ENCODE measurements at places on chromosomes 11 and 22. TPM values are rescaled to one million over a fixed set of nuclear protein-coding genes. Genes with fewer than 3 reads are reported as not detected.

DNA sequence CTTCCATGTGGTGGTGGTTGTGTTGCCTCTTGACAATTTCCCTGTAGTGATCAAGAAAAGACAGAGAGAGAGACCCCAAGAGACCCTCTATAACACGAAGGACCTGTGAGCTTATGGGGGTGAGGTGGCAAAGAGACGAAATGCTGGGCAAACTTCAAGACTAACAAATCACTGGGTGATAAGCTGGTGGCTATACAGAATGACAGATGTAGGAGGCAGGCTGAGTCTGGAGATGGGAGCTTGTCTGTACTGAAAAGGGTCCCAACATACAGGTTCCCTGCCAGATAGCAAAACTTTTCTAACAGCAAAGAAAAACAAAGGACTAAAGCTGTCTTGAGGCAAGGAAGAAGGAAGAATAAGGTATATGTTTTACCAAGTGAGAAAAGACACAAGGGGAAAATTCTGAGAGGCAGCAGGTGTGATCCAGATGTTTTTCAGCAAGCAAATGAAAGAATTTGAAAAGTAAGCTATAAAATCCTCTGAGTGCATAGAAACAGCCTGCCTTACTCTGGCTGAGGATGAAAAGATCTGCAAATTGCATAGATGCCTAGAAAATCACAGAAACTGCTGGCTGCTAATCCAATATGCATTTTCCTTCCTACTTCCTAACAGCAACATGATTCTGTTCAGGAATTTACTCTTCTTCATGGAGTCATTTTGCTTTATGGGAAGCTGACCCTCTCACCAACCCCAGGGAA lies 21.9 kb upstream of the LYVE1 start:
- DNase-seq, result no peak

DNA sequence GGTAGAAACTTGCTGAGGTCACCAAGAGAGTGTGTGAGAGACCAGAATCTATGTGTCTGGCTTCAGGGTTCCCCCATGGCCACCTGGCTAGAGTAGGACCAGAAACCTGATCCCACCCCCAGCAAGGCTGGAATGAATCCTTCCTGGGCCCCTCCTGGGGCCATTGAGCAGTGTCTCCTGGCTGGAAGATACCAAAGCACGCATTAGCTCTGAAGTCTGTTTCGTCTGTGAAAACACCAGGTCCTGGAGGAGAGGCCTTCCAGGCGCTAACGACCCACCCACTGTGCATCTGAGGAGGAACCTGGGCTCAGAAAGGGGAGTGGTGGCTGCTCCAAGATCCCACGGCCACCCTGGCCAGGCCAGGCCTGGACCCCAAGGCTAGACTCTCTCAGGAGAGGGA lies 15.5 kb upstream of the TSKU start:
- DNase-seq, result no peak

DNA sequence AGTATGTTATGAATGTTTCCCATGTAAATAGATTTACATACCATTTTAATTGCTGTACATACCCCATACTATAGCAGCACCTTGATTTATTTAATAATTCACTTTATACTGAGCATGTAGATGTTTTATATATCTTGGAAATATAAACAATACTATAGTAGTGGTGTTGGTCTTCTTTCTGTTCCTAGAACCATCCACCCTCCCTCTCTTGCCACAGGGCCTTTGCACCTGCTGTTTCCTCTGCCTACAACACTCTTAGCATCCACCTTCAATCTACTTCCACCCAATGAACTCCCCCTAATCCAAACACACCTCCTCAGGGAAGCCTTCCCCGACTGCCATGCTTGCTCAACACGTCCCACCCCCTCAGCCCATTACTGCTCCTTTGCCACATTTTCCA lies 30.2 kb downstream of the TESMIN start:
- DNase-seq, result no peak

DNA sequence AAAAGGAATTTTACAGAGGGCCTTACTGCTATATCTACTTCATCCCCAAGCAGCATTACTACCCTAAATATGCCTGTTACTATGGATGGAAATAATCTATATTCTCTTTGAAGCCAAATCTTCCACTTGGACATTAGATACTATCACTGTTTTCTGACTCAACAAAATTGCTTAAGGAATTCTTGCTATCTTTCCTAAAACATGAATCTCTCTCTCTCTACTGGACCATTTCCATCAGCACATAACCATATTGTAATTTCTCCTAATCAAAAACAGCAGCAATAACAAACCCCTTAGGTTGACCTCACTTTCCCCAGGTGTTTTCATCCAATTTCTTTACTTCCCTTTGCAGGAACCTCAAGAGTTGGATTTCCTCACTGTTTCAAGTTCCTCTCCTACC lies 67.9 kb upstream of the BLID start:
- no peak for DNase-seq

DNA sequence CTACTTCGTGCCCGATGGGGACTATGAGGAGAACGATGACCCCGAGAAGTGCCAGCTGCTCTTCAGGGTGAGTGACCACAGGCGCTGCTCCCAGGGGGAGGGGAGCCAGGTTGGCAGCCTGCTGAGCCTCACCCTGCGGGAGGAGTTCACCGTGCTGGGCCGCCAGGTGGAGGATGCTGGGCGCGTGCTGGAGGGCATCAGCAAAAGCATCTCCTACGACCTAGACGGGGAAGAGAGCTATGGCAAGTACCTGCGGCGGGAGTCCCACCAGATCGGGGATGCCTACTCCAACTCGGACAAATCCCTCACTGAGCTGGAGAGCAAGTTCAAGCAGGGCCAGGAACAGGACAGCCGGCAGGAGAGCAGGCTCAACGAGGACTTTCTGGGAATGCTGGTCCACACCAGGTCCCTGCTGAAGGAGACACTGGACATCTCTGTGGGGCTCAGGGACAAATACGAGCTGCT lies 751 bp downstream of the FIBIN start:
- DNase-seq, result no peak

DNA sequence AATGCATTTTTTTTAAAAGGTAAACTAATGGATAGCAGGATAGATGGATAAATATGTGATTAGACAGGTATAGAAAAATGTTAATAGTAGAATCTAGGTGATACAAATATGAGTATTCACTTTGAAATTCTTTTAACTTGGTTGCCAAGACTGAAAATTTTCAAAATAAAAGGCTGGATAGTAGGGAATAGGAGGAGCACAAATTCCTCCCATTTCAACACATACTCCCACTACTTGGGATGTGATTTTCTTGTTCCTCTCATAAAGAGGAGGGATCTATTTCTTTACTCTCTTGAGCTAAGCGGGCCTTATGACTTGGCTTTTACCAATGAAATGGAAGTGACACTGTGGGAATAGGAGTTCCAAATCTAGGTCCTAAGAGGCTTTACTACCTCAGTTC lies 35.9 kb downstream of the PIK3C2A start:
- no peak for DNase-seq

DNA sequence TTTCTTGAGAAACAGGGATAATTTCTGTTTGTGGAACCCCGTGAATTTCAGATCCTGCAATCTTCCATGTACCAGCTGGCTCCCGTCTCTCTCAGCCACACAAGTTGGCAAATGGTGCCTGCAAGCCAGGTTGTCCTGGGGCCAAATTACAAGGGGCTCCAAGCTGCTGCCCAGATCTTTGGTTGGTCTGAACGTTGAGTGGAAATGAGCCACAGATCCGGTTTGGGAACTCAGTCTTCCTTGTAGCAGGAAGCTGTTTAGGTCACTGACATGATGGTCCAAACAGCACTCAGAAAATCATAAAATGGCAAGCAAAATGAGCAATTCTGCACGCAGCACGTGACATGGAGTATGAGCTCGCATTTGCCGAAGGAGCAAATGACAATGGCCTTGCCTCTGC lies 1496.4 kb downstream of the TBC1D22A start:
- DNase-seq, result no peak

DNA sequence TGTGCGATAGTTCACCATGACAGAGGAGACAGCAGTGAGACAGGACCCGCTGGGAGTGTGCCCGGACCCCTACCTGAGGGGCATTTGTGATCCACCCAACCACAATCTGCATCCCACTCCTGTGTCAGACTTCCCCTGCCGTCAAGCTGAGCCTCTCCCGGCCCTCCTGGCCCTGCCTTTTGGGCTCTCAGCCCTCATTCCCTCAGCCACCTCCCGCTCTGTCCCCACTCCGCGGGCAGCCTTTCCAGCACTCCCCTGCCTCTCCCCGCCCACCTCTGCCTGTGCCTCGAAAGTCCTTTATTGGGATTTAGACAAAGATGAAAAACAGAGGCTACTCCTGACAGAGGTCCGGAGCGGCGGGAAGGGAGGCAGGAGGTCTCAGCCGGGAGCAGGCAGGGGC lies 4.2 kb downstream of the NFAM1 start:
- no peak for DNase-seq

DNA sequence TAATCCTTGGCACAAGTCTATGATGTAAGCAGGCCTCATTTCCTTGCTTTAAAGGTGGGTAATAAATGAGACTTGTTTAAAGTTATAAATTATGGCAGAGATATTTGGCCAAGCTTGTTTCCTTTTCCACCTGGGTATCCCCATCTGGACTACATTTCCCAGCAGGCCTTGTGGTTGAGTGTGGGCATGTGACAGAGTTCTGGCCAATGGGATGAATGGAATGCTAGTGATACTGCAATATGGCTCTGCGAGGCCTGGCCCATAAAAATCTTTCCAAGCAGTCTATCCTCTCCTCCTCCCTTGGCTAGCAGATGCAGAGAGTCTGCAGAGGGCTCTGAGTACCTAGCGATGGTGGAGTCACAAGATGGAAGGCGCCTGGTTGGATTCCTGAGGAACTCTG lies 102.5 kb downstream of the TIMP3 start:
- DNase-seq, result no peak

GRCh38 chr22:38187413-38188212 lies 6.0 kb upstream of the PLA2G6 start:
- DNase-seq, result no peak

GRCh38 chr11:93192163-93192562 lies 5.6 kb downstream of the SLC36A4 start:
- no peak for DNase-seq

DNA sequence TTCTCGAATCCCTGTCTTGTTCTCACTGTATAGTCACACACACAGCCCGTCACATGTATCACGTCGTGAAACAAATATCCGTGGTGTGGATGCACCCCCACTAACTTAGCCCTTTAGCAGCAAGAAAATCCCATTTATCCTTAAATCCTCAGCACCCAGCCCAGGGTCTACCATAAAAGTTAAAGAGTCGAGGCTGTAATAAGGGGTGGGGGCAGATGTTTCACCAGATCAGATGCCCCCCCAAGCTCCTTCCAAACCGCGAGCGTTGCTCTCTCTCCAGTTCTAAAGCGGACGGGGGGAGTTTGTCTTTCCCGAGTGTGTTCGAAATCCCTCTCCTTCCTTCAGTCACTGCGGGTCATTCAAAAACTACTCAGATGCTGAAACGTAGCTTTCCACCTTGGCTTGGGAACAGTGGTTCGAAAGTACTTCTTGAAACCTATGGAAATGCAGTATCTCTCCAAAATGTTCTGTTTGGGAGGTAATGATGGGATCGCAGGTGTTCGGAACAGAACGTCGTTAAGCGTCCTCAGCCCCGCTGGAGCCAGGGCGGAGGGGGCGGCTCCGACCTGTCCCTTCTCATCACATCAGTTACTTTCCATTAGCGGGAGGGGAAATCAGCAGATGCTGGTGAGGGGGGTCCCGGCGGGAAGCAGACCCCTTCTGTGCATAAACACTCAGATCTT lies 156.2 kb downstream of the BRD1 start:
- no peak for DNase-seq

- DNase-seq, result no peak
Observed at GRCh38 chr22:44419429-44419828, 78.6 kb downstream of the RTL6 start.

The ABCG4 gene
- 0.18 TPM for total RNA-seq

The PHLDA2 gene
- 1.3 TPM for total RNA-seq

The FERMT3 gene
- 261 TPM for total RNA-seq

The NEFH gene
- 4.2 TPM for total RNA-seq

The KRTAP5-9 gene
- total RNA-seq, result not detected

The WBP2NL gene
- total RNA-seq, result 1.1 TPM
